A549 (cell line): ENCODE measurements at places on chromosomes 16 and 17. TPM values are rescaled to one million over a fixed set of nuclear protein-coding genes. Genes with fewer than 3 reads are reported as not detected.

The AGRP gene
- not detected in 3 replicates for polyA plus RNA-seq

The BEAN1 gene
- polyA plus RNA-seq: 1.2 to 2.4 TPM (median 1.7 TPM) in 3 replicates

The KCNG4 gene
- polyA plus RNA-seq: not detected in 3 replicates

The TMEM235 gene
- polyA plus RNA-seq: not detected in 3 replicates

The GPRC5B gene
- polyA plus RNA-seq: 19.1 to 26.6 TPM (median 23.6 TPM) in 3 replicates

- DNase-seq: peak; percentile 89
Measured at GRCh38 chr16:66315210-66315825, 51.2 kb upstream of the CDH5 start.

- DNase-seq: no peak
Measured at GRCh38 chr17:1362065-1362848, 37.8 kb downstream of the YWHAE start.

GRCh38 chr17:57946798-57947358, 8.3 kb downstream of the CUEDC1 start:
- peak; percentile 66 for DNase-seq

DNA sequence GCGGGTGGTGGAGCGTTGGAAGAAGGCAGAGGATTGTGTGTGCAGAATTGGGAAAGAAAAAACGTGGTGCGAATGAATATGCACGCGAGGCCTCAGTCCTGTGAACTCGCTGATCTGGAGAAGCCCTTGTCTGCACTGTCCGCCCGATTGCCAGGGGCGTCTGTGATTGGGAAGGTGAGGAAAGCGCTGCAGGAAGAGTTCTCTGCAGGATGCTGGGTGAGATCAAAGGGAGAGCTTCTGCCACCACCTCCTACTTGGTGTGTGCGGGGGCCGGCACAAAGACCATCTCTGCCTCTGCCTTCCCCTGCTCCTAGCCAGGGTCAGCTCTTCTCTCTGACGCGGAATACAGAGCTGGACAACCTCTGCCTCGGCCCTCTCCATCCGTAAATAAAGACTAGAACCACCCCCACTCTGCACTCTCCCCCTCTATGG, 841 bp upstream of the RAB5C start:
- DNase-seq: no peak

- no peak for DNase-seq
Measured at GRCh38 chr17:50903604-50904517, 37.7 kb upstream of the TOB1 start.

DNA sequence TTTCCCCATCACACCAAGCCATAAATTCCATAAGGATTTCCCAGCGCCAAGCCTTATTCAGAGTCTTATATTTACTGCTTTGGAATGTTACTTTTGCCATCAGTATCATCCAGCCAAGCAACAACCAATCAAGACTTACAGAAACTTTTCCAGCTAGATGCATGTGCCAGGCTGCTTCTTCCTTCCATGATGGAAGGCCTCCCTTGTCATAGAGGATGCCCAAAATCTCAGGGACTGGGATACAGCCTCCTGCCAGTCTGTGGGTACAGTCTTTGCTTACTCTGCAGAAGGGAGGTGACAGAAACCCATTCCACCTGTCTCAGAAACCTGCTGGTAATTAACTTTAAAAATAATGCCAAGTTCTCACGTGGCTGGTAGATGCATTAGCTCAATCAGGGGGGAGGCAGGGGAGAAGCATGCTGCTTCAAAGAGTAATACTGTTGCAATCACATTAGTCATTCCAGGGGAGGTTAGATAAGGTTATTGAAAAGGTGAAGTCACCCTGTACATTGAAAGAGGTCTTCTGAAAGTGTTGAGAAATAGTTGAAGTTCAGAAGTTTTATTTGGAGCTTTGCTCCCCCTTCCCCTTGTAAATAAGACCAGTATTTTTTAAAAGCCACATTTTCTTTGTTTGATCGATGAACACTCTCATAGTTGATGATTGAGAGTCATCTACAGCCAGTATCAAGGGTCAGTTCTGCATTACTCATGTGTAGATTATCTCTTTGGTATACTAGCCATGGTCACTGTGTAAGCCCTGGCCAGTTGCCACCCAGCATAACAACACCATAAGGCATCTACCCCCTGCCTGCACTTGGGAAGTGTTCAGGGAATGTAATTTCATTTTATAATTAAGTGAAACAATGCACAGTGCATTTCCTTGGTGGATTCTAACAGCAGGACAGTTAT, 22.2 kb downstream of the HLF start:
- DNase-seq: peak; percentile 80

- DNase-seq: no peak
Measured at GRCh38 chr17:18324140-18325050, 9.3 kb downstream of the SMCR8 start.

GRCh38 chr16:84607694-84608093, 10.2 kb downstream of the COTL1 start:
- no peak for DNase-seq

DNA sequence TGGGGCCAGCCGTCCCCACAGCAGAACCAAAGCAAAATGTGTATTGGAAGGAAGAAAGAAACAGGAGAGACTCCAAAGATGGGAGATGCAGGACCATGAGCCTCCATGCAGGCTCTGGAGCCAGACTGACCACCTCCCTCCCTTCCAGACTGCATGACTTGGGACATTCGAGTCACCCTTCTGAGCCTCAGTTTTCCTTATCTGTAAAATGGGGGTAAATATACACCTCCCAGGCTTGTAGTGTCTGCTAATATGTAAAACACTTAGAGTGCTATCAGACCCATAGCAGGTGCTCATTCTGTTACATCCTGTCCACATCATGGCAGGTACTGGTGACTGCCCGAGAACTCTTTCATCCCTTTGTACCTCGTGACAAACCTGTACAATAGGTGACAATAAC, 370.8 kb downstream of the SNX29 start:
- DNase-seq: no peak

DNA sequence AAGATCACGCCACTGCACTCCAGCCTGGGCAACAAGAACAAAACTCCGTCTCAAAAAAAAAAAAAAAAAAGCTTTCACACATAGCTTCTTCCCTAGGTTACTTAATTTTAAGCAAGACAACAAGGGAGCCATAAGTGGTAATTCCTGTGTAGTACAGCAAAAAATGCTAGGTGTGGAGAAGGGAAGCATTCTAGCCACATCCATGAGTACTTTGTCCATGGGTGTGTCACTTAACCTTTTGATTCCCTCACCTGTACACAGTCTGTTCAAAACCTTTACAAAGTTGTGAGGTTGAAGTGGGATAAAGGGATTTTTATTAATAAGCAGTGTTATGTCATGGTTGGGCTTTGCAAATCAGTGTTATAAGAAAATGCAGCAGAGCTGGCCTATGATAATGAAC, 4.5 kb downstream of the NME2 start:
- no peak for DNase-seq

DNA sequence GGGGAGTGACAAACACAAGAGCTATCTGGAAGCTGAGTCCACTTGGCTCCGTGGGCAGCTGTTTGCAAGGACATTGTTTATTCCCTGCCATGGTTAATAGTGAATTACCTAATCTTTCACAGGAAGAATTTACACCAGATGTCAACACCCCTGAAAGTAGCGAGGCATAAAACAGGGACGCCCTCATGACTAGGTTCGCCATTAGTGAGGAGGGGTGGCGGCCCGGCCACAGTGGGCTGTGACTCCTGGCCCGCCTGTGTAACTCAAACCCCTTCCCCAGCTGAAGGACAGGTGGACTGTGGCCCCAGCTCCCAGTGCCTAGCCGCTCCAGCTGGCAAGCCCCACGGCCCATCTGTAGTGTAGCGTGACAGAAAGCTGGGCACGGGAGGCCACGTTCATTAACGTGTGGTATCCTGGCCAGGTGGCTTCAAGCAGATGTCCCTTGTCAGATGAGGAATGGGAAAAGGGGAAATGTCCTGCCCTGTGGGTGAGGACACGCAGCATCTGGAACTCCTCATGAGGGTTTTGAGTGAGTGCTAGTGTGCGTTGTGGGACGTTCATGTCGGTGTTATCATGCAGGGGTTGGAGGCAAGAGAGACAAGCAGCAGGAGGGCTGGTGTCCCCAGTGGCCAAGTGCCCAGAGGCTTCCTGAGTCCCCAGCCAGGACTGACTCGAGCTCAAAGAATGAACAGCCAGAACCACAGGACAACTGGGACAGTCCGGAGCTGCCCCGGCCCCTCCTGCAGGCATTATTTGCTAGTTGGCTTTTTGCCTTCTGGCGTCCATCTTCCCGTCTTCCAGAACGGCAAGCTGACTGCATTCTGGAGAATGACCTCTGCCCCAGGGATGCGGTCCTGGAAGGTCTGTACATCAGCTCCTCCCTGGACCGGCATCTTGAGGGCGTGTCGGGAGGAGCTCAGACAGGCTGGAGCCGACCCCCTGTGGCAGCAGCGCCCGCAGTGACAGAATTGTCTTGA, 19.2 kb downstream of the KDM8 start:
- no peak for DNase-seq

- DNase-seq: no peak
Measured at GRCh38 chr16:769184-769784, 8.8 kb downstream of the MSLN start.

- DNase-seq: no peak
Measured at GRCh38 chr17:72145562-72145961, 24.7 kb downstream of the SOX9 start.

- DNase-seq: no peak
Measured at GRCh38 chr17:30241051-30241450, 5.6 kb upstream of the SLC6A4 start.

GRCh38 chr17:40697297-40697696, 6.3 kb downstream of the KRT24 start:
- DNase-seq: no peak

DNA sequence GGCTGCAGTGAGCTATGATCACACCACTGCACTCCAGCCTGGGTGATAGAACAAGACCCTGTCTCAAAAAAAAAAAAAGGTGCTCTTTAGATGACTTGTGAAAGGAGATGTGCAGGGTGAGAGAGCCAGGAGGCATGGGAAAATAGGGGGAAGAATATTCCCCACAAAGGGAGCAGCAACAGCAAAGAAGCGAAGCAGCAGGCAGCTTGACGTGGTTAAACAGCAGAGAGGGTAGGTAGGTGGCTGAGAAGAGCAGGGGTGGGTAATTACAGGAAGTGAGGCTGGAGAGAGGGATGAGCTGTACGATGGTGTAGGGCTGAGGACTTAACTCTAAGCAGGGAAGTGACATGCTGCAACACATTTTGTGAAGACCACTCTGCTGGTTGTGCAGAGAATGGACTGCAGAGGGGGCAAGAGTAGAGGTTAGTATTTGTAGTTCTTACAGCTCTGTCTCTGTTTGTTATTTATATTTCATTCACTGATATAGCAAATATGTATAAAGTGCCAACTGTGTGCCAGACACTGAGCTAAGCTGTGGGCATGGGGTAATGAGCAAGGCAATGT, 1.6 kb downstream of the HEATR3 start:
- peak; percentile 12 for DNase-seq

- no peak for DNase-seq
Measured at GRCh38 chr16:80116711-80117110, 424.1 kb upstream of the DYNLRB2 start.

DNA sequence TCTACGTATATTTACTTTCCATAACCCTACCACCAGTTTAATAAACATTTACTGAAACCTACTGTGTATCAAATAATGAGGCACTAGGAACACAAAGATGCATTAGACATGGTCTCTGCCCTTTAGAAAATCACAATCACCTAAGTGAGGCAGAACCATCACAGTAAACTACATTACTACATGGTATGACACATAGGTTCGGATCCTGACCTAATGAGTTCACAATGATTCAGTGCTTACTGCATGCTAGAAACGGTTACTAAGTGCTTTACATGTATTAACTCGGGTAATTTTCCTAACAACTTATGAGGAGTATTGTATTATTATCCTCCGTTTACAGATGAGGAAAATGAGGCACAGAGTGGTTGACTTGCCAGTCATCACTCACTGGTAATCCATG, 5.2 kb upstream of the SYNRG start:
- DNase-seq: no peak

DNA sequence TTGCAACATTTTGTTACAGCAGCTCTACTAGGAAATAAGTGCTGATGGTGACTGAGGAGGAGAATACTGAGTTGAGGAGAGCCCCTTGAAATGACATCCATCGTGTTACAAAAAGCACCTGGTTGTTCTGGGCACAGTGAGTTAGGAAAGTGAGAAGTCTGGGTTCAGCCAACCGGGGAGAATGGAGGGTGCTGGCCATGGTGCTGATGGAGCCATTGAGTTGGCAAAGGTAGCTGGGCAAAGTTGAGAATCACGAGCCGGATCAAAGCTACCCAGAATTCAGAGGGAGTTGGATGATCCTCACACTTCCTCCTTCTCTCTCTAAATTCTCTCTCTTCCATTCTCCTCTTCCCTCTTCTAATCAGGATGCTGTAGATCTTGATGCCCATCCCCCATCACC, 35.0 kb upstream of the ASIC2 start:
- no peak for DNase-seq

DNA sequence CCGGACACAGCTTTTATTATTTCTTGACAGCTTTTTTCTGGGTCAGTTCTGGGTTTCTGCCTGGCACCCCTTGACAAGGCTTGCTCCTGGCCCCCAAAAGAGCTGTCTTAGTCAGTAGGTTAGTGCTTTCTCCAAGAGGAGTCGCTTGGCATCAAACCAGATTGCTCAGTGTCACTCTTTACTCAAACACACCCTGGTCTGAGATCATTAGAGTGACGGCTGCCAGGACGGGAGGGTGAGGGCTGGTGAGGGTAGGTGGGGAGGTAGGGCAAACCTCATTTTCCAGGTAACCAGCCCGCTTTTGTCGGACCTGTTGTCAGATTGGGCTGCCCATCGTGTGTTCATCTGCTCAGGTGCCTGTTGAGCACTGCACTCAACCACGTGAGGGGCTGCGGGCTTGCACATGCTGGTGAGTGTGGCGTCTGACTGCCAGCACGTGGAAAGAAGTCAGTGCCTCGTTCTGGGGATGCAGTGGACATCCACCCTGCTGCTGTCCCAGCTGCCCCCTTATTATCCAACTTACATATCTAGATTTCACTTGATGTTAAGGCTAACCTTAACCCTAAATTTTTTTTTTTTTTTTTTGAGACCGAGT, 12.4 kb downstream of the TMEM94 start:
- DNase-seq: no peak
